ENCODE measurements at places on chromosomes 1 and 21.
A peak's percentile ranks its signal among the peaks of the same experiment; 100 is the strongest.

DNA sequence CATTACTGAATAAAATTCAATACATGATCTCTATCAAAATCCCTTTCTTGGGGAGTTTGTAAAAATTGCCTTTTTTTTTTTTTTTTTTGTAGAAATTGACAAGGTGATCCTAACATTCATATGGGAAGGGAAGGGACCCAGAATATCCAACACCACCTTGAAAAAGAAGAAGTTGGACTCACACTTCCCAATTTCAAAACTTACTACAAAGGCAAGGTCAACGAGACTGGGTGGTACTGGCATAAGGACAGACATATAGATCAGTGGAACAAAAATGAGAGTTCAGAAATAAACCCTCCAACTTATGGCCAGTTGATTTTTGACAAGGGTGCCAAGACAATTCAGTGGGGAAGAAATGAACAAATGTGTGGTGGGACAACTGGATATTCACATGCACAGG lies 31.4 kb upstream of the CLSTN1 start:
- no peaks in the 10 kb centered on the region for H3K27me3 ChIP-seq
- no peak overlapping the region for H3K4me3 ChIP-seq
- DNase-seq: no peak
- H3K36me3 ChIP-seq: no peaks in the 10 kb centered on the region

- no peak for DNase-seq
- peak overlapping the region; percentile 92 for H3K4me3 ChIP-seq
- no peaks in the 10 kb centered on the region for H3K36me3 ChIP-seq
- peak overlapping the region; percentile 95 for H3K27ac ChIP-seq
- H3K4me1 ChIP-seq: peaks cover 31% of the 10 kb centered on the region
- H3K27me3 ChIP-seq: no peaks in the 10 kb centered on the region
Observed at GRCh38 chr21:42975886-42976608, 1.7 kb downstream of the PKNOX1 start.

- peak; percentile 93 for DNase-seq
- peak overlapping the region; percentile 59 for H3K27ac ChIP-seq
- peaks cover 4% of the 10 kb centered on the region for H3K4me1 ChIP-seq
- H3K27me3 ChIP-seq: no peaks in the 10 kb centered on the region
- H3K4me3 ChIP-seq: no peak overlapping the region
Observed at GRCh38 chr1:33055210-33056008, 18.7 kb upstream of the AK2 start.

DNA sequence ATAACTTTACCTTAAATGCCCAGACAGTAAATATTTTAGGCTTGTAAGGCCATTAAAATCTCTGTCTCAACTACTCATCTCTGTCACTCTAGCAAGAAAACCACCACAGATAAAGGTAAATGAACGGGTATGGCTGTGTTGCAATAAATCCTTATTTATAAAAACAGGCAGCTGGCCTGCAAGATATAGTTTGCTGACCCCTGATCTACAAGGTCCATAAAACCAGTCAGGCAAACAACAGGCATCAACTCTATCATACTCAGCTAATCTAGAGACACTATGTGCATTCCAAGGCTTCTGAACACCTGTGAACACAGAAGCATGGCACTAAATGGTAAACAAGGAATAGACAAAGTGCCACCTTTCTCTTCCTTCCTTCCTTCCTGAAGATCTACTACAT lies 9.7 kb downstream of the FAF1 start:
- no peaks in the 10 kb centered on the region for H3K27me3 ChIP-seq
- DNase-seq: no peak
- H3K4me1 ChIP-seq: peaks cover 18% of the 10 kb centered on the region
- no peak overlapping the region for H3K27ac ChIP-seq
- H3K4me3 ChIP-seq: no peak overlapping the region
- H3K36me3 ChIP-seq: no peaks in the 10 kb centered on the region

- H3K4me3 ChIP-seq: no peak overlapping the region
- H3K27ac ChIP-seq: no peak overlapping the region
- no peak for DNase-seq
- H3K4me1 ChIP-seq: peaks cover 29% of the 10 kb centered on the region
Observed at GRCh38 chr1:37497832-37498231, 16.7 kb downstream of the MEAF6 start.

DNA sequence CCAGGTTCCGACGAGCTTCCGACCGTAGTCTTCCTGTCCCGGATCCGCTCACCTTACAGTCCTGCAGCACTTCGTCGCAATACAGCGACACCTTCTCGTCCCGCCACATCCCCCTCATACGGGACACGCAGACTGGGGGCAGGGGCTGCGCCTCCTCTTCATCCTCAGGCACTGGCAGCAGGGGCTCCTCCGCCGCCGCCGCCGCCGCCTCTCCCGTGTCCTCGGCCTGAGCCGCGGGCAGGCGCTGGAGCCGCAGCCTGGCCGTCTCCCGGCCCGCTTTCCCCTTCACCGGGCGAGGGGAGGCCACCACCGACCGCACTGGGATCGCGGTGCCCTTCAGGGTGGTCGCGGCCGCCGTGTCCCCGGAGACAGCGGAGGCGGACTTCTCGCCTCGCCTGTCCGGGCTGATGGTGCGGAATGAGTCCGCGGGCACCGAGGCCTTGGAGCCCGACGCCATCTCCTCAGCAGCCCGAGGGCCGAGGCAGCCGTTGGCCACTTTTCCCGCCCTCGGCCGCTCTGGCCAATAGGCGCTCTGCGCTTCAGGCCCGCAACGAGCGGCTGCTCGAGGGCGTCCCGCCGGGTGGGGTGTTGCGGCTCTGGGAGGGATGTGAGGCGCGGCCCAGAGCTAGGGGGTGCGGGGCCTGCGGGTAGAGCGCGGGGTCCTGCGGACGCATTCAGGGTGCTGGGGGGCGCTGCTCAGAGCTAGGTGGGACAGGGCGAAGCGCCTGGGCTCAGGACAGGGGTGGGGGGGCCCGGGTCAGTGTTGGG lies at the start of gene SHCBP1L:
TSS of gene SHCBP1L (minus strand) at position 490 of the 768 bp plus-strand sequence. CDS start at position 457, 33 bp downstream.
- no peaks in the 10 kb centered on the region for H3K27me3 ChIP-seq
- peak within 1 kb of the TSS; percentile 48 for H3K4me3 ChIP-seq
- H3K4me1 ChIP-seq: peaks cover 9% of the 10 kb centered on the region
